Muscle of leg (tissue), 16 donors: ENCODE measurements at places on chromosomes 4 and X. TPM values are rescaled to one million over a fixed set of nuclear protein-coding genes. Genes with fewer than 3 reads are reported as not detected.

DNA sequence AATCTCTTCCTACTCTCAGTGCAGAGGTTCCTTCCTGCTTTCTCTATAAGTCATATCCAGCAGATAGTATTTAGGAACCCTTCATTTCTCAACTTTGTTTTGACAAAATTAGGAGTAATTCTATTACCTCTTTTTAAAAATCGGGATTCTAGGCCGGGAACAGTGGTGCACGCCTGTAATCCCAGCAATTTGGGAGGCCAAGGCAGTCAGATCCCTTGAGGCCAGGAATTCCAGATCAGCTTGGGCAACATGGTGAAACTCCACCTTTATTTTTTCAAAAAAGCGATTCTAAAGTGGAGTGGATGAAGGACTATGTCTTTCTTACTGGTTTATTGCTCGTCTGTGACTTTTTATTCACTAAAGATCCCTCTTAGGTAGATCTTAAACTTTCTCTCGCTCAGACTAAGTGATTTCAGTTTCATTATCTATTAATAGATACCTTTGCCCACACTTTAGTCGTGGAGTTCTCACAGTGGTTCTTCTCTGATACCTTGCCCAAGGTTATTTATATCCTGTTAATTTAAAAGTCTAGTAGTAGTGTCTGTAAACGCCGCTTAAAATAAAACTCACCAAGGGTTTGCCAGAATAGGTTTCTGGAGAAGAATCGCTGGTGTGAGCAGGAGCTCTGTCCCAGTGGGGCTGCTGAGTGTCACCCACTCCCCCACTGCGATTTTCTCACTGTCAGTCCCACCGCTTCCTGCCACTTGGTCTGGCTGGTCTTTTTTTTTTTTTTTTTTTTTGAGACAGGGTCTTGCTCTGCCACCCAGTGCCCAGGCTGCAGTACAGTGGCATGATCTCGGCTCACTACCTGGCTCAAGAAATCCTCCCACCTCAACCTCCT is 27.0 kb upstream of the TMEM131L start:
- no peak for DNase-seq

- no peak for DNase-seq
Observed at GRCh38 chr4:40808926-40809457, 59.2 kb downstream of the NSUN7 start.

DNA sequence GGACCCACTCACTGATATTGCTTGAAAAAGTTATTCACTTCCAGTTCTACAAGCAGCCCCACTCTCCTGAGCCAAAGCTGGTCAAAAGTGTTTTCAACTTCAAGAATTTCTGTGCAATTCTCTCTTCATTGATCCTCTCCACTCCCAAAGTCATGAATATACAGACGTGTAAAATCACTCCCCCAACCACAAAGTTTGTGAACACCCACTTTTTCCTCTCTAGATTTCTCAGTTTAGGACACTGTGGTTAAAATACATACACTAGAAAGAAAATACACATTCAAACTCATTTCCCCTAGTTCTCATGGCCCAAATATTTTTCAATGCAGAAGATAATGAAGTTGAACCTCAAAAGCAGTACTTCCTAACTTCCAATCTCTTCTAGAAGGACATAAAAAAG is 116.3 kb downstream of the MSN start:
- no peak for DNase-seq

DNA sequence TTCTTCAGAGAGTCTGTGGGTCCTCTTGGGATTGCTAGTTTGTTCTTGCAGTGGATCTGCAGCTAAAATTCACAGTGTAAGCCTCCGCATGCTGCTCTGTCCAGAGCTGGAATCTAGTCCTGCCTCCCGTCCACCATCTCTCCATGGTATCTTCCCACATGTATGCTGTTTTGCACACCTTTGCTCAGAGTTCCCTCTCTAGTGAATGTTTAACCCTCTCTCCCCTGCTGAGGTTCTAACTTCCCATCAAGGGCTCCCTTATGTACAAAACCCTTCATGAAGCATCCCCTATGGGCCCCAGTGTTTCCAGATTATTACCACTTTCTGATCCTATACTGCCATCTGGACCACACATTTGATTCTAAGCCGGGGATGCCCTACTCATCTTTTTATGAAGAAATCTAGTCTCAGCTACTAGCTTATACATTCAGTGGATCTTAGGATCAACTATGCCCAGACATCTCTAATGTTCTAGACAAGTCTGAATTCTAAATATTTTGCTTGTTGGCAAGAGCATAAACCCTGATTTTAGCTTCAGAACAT is 157.3 kb downstream of the CPEB2 start:
- DNase-seq = no peak

GRCh38 chr4:8228319-8229250 is 29.5 kb downstream of the SH3TC1 start:
- DNase-seq = peak; percentile 73

- DNase-seq = no peak
Observed at GRCh38 chr4:184907216-184907615, 81.4 kb upstream of the ACSL1 start.

- peak; percentile 91 for DNase-seq
Observed at GRCh38 chrX:15217161-15217560, 52.7 kb downstream of the ASB9 start.

DNA sequence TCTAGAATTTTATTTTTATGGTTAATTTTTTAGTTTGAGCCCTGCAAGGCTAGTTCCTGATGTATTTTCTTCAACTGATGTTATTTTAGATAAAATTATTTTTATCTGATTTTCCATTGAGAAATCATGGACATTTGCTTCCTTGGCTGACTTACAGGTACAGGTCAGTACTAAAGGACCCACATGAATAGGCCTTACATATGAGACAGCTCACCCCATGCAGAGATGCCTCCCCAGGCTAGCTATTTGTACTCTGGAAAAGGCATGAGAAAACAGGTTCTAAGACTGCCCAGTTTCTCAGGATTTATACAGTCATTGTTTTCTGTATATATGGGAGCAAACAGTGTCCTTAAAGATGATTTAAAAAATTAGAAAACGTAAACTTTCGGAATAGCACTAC is 255.5 kb downstream of the BMPR1B start:
- no peak for DNase-seq

- DNase-seq = no peak
Observed at GRCh38 chr4:97279391-97279790, 863.9 kb downstream of the STPG2 start.

DNA sequence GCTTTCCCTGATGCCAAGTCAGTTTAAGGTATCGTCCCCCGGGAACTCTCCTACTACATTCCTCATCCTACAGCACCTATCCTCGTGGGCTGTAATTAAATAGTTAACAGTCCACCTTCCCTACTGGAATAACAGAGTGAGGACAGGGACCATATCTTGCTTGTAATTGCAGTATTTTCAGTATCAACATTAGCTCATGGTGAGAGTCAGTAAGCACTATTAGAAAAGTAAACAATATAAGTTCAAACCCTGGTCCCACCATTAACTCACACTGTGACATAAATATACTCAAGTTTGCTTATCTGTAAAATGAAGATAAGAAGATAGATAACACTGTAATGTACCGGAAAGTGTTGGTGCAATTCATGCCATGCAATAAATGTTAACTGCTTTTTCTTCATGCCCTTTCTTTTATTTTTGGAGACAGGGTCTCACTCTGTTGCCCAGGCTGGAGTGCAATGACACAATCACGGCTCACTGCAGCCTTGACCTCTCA is 61.3 kb downstream of the SH3RF1 start:
- no peak for DNase-seq

- peak; percentile 47 for DNase-seq
Observed at GRCh38 chr4:122716825-122717448, 15.6 kb upstream of the BBS12 start.

DNA sequence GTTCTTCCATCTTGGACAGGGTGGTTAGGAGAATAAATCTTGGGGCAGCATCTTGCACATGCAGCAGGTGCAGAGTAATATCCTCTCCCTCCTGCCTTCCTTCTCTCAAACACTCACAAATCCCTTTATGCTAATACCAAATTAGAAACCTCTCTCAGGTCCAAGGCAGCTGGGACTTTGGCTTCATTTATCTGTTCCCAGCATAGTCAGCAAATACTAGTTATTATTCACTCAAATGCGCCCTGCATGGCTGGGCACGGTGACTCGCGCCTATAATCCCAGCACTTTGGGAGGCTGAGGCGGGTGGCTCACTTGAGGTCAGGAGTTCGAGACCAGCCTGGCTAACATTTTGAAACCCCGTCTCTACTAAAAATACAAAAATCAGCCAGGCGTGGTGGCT is 156.0 kb upstream of the GALNT7 start:
- peak; percentile 22 for DNase-seq

DNA sequence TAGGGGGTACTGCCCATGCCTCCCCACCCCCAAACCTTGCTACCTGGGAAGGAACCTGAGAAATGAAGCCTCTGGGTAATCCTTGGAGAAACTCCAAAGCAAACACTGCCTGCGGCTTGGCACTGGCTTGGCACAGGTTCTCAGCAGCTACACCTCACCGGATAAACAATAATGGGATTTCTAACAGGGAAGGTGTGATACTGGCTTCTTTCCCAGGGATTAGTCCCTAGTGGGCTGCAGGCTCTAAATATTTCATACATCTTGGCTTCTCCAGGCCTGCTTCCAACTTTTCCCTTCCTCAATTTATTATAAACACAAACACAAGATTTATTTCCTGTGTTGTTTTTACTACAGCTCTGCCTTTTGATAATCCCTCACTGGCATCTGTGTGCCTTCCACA is 12.5 kb downstream of the SEC24D start:
- DNase-seq = no peak

- no peak for DNase-seq
Observed at GRCh38 chrX:17634542-17635207, 102.6 kb upstream of the SCML1 start.

DNA sequence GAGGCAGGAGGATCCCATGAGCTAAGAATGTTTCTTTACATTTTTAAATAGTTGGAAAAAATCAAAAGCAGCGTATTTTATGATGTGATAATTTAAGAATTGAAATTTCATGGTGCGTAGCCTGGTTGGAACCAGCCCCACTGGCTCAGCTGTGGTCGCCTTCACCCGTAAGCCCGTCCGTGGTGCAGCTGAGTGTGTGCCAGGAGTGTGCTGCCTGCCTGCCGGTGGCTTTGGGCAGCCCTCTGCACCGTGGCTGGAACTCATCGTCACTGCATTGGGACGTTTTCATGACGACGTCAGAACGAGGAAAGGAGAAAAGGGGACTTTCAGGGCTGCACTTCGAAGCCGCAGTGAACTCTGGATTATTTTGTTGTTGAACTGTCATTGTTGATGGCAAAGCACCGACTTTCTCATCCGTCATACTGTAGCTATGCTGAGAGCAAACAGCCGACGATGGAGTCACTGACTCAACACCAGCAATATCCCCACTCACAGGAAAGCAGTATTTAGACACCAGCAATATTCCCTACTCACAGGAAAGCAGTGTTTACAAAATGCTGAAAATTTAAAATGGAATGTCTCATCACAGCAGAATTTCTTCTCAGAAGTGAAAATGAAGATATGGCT is 35.1 kb downstream of the PCGF3 start:
- no peak for DNase-seq

DNA sequence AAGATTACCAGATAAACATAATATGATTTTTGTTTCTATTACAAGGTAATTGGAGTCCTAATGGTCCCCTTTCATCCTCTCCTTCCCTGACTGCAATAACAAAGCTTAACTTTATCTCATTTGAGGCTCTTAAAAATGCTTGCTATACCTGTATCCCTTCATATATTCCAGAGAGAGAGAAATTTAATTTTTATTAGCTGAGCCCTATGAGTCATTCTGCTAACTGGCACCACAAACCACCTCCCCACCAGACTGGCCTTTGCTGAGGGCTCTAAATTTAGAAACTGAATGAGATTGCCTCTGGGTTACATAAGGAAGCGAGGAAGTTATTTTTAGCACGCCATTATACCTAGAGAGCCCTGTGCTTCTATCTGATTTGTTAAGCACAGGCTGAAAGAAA is 27.4 kb downstream of the CBLL2 start:
- DNase-seq = peak; percentile 63

Gene PRR32
- 95.8 TPM for total RNA-seq

Gene STAP1
- 0.04 TPM for total RNA-seq

Gene MAOA
- total RNA-seq = 0.44 TPM

Gene PPP4R3C
- not detected for total RNA-seq

Gene MAGEB4
- not detected for total RNA-seq

Gene CFAP97
- 19.1 TPM for total RNA-seq

Gene XK
- total RNA-seq = 3.7 TPM

Gene MAB21L2
- 0.22 TPM for total RNA-seq

Gene TCEAL6
- total RNA-seq = not detected
